ENCODE measurements at places on chromosomes 6 and 20. TPM values are rescaled to one million over a fixed set of nuclear protein-coding genes. Genes with fewer than 3 reads are reported as not detected.

E2F1 gene
- total RNA-seq = 70.0 TPM

SEL1L2 gene
- total RNA-seq = not detected

DNA sequence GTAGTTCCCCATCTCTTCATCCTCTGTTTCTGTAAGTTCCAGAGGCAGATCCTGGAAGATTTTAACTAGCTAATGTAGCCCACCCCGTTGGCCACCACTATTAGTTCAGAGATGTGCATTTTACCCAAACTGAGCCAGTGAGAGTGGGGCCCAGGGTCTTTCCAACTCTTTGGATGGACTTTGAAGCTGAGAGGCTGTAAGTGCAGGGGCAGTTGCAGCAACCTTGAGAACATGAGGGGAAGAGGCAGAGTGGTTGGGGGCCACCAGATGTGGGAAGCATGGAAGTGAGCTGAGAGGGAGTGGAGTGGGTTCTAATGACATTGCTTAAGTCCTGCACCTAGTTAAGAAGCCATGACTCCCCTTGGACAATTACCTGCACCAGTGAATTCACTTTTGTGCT, 72.2 kb downstream of the CDH26 start:
- H3K4me1 ChIP-seq = no peaks in the 10 kb centered on the region
- no peak for DNase-seq
- no peak overlapping the region for H3K4me3 ChIP-seq
- peaks cover 4% of the 10 kb centered on the region for H3K36me3 ChIP-seq

DNA sequence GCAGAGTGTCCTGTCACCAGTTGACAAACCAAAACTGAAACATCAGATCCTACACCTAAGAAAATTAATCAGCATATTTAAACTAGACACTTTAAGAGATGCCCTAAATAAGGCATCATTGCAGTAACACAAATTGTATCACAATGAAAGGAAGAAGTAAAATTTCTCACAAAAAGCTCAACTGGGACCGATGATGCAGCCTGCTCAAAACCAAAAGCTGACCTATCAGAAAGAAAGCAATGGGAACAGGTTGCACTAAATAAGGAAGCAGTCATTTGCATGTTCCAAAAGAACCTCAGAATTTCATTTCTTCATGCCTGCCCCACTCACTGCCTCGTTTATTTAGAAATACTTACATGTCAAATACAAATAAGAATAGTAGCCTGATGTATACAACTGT, 12.1 kb downstream of the HIVEP2 start:
- peak overlapping the region; percentile 65 for H3K27ac ChIP-seq
- peaks cover 83% of the 10 kb centered on the region for H3K4me1 ChIP-seq
- H3K36me3 ChIP-seq = peaks cover 16% of the 10 kb centered on the region
- H3K27me3 ChIP-seq = no peaks in the 10 kb centered on the region

DNA sequence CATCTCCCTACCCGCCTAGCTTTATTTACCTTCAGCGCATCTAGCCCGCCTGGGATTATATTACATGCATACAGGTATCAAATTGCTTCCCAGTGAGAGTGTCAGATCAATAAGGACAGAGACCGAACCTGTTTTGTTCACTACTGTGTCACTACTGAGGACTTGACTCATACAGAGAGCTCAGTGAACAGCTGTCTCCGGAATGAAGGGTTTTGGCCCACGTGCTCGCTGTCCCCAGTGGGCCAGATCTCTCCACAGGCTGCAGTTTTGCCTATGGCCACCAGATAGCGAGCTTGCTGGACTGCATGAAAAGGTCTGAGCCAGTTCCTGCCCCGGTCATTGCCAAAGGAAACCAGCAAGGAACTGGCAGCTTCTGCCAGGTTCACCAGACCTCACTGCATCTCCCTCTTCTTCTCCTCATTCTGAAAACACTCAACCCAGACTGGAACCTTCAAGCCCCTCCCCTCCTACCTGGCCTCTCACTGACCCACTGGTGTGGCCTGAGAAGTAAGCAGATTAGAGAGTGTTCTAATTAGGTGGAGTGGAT, 150.8 kb downstream of the ZMYND8 start:
- peaks cover 8% of the 10 kb centered on the region for H3K36me3 ChIP-seq
- H3K4me1 ChIP-seq = no peaks in the 10 kb centered on the region
- no peak for DNase-seq
- H3K27me3 ChIP-seq = no peaks in the 10 kb centered on the region
- no peak overlapping the region for H3K4me3 ChIP-seq

Data from activated naive CD4-positive, alpha-beta T cell treated with anti-CD3 and anti-CD28 coated beads for 36 hours (primary cell).